ENCODE measurements at places on chromosomes 1 and 21.

DNA sequence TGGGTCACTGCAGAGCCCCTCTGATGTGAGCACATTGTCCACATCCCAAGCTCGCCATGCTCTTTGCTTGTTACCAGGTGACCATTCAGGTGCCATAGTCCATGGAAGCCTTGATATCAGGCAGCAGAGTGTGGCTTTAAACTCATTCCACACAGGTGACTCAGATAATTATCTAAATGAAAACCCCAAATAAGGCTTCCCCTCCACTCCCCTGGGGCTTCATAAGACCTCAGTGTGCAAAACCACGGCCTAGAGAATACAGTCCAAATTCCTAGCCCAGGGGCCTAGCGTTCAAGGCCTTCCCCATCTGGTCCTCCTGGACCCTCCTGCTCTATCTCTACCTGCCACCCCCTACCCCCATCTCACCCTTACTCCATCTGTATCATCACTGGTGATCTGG lies 97.1 kb downstream of the ARHGEF10L start:
- DNase-seq: no peak

DNA sequence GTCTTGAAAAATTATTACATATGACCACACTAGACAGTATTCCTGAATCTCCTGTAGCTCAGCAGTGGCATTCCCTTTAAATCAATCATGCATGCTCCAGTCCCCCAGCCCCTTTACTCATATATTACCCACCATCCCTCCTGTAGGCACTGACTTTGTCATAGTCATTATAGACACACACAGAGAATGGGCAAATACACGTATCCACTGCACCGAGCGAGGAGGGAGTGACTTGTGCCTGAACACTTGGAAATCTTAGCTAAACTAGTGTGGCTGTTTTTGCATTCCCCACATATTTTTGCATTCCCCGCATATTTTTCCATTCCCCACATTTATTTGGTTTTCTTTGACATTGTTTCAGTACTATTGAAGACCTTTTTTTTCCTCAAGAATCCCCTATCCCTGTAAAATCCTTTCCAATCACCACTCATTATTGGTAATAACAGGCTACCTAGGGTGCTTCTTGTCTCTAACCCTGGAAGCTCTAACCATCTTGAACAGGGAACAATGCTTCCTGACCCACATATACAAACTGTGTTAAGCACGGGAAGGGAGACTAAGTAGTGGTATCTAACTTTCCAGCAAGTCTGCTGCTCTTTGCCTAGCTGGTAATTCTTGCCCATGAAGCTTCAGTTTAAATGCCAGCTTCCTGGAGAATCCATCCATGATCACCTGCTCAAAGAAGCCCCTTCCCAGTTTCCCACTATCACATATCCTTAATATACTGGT lies 534.4 kb upstream of the CAMK1G start:
- DNase-seq: no peak

DNA sequence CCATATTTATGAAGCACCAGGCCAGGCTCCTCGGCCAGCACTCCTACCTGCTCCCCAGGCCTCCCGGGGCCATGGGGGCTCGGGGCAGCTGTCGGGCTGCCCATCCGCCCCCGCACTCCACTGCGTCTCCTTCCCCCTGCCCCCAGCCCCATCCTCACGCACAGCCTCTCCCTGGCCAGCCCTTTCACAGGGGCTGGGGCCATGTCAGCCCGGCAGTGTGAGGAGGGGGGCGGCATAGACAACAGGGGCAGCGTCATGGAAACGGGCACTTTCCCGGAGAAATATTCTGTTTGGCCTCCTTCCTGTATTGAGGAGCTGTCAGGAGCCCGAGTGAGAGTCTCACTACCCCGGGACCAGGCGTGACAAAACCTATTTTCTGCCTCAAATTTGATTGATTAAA lies 87.3 kb downstream of the CASZ1 start:
- no peak for DNase-seq

DNA sequence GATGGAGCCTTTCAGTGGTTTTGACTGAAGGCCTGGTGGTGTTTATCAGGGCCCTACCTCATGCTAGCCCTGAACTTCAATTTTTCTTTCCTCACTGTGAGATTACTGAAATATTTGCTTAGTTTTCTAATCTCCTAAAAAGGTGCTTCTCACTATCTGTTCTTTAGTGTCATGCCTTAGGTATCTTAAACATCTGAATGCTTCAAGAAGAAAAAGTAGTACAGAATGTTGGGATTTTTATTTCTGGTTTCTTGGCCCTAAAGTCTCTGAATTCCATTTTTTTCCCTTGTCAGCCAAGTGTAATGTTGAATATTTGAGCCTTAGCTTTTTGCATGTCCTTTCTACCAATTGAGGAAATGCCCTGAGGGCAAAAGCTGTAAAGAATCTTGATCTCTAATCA lies 47.9 kb upstream of the PRKACB start:
- no peak for DNase-seq

DNA sequence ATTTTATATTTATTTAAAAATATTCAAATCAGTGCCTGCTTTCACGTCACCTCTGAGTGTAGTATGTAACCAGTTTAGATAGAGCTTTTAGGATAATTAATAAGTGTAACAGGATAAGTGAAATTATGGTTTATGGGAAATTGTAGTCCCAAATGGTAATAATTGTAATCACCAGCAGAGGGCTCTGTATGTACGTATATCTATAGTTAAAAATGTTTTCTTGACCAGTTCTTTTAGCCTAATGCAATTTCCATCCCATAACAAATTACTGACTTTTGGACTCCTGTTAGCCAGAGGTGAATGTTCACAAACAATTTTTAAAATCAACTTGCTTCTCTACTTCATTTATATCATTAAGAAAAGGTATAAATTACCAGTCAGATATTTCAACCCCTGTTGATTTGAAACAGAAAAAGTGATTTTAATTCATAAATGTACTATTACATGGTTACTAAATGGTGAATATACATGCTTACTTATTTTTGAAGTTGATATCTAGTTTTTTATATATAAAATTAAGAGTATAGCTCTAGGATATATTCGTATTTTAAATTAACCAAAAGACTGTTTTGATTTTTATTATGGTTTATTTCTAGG lies 25.3 kb downstream of the SLC30A7 start:
- DNase-seq: peak; percentile 79

DNA sequence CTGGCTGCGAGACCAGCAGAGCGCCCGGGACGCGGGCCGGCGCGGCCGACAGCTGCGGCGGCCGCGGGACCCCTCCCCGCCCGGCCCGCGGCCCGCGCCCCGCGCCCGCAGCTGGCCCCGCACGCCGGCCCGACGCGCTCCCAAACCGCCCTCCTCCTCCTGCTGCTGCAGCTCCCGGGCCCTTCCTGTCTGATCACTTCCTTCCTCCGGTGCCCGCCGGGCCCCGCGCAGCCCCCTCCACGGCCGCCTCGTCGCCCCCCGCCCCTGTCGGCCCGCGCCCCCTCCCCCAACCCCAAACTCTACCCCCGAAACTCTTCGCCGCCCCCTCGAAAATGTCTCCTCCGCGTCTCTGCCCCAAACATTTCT lies 594 bp downstream of the LUZP1 start:
- peak; percentile 51 for DNase-seq

GRCh38 chr1:106620521-106620954 lies 435.9 kb upstream of the PRMT6 start:
- DNase-seq: no peak

DNA sequence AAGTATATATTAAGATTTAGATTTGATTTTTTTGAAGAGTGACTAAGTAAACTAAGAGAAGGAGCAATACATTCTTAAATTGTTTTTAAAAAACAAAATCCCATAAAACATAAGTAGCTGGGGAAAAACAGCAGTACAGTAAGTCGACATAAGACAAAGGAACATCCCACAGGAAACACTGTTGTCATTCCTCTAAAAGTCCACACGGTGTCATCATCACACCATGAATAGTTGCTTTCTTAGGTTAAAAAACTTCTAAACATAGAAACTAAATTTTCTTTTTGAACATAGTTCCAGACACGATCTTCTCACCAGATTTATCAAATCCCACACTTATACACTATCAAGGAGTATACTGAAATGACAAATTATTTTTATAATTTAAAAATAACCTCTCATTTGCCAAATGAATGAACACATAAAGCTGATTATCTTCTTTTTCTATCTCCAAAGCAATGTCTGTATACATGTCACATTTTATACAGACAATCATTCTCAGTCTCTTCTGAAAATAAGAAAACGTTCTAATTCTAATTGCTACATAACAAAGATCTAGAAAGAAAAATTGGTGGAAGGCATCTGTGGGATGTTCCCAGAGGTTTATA lies 15.8 kb downstream of the ODF2L start:
- peak; percentile 82 for DNase-seq

DNA sequence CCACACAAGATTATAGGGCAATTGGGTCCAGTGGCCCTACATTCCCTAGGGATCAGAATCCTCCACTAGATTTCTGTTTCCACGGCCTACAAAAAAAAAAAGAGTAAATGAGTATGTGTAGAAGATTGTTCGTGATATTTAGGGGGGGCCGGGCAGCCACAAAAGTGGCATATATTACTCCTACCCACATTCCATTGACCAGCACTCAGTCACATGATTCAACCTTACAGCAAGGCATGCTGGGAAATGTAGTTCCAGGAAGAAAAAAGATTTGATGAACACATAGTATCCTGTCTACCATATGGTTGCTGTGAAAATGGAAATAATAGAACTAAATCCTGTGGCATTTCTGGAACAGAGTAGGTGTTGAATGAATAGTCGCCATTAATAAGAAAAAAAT lies 43.4 kb upstream of the GJB5 start:
- no peak for DNase-seq

DNA sequence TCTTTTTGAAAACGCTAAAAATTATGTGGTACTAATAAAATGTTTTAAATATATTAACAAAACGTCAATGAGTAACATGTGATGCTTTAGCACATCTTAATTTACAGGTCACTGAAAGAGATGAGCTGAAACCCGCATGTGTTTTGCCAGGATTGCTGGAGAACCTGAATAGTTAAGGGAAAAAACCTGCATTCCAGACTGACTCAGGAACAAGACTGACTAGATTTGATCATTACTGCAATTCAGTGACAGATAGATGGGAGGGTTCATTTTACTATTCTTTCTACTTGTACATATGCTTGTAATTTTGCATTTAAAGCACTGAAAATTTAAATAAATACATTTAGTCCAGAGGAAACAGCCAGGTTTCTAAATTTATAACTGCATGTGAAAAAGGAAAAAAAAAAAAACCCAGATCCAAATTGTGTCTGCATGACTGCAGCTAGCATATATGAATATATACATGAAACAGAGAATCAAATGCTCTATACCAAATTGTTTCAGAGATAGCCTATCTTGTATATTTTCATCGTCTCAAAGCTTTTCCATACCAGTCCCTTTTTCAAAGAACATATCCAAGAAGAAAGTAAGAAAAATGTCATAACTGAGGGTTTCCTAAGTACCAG lies 71.7 kb downstream of the APP start:
- no peak for DNase-seq

- DNase-seq: no peak
These were observed 63.3 kb upstream of the RNF11 start for GRCh38 chr1:51172811-51173210.

GRCh38 chr1:5610432-5610831 lies 381.8 kb downstream of the NPHP4 start:
- DNase-seq: no peak

- no peak for DNase-seq
These were observed 28.0 kb downstream of the CD1D start for GRCh38 chr1:158208586-158209116.

- DNase-seq: no peak
These were observed 13.8 kb downstream of the RBM34 start for GRCh38 chr1:235147269-235147668.

GRCh38 chr1:159821171-159821867 lies 5.4 kb upstream of the SLAMF8 start:
- DNase-seq: no peak

DNA sequence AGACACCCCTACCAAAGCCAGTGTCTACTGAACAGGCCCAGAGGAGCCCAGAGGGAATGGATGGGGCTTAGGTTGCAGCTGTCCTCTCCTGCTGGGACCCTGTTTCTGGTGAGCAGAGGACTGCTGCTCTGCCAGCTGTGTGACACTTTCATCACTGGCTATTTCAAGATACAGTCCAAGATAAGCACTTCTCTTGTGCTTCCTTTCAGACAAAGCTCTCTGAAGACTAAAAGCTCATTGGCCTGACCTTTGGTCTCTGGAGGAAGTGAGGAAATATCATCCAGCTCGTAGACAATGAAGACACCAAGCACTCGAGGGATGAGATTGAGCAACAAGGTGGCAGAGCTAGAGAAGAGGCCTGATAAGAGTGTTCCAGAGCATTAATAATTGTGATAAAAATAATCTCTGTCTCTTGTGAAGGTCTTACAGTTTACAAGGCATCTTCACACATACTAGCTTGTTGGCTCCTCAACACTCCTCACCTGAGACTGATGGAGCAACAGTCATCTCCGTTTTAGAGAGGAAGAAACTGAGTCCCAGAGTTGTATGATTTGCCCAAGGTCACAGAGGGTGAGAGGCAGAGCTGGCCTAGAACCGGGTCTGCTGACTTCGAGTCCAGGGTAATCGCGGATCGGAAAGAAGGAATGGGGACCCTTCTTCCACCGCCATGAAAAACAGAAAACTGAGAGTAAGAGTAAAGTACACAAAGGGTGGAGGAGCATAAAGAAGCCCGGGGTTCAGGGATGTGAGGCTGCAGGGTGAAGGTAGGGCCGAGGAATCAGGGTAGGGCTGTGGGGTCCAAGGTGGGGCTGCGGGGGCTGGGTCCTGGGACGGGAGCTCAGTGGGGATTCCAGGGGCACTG lies 666 bp downstream of the PAFAH2 start:
- peak; percentile 88 for DNase-seq
